Activated T-helper 2 cell treated with anti-CD3 and anti-CD28 coated beads, Interferon-gamma antibody, Interleukin-2, Interleukin-4, amounts not matched to agents 10 μg/mL and 5 μg/mL and 100 μg/mL, durations not matched to agents 14 hours and 24 hours and 36 hours (primary cell): ENCODE measurements at places on chromosomes 12 and 14.
A peak's percentile ranks its signal among the peaks of the same experiment; 100 is the strongest.

DNA sequence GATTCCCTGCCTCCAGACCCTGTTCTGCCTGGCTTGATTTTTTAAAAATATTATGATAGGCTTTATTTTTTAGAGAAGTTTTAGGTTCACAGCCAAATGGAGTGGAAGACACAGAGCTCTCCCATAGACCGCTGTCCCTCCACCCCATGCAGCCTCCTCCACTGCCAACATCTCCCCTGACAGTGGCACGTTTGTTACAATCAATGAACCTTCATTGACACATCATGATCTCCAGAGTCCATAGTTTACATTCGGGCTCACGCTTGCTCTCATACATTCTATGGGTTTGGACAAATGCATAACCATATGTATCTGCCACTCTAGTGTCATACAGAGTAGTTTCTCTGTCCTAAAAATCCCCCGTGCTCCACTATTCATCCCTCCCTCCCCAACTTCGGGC is 15.9 kb upstream of the PPP1R13B start:
- no peaks in the 10 kb centered on the region for H3K4me1 ChIP-seq
- no peak overlapping the region for H3K27ac ChIP-seq
- no peak for DNase-seq
- no peaks in the 10 kb centered on the region for H3K36me3 ChIP-seq

DNA sequence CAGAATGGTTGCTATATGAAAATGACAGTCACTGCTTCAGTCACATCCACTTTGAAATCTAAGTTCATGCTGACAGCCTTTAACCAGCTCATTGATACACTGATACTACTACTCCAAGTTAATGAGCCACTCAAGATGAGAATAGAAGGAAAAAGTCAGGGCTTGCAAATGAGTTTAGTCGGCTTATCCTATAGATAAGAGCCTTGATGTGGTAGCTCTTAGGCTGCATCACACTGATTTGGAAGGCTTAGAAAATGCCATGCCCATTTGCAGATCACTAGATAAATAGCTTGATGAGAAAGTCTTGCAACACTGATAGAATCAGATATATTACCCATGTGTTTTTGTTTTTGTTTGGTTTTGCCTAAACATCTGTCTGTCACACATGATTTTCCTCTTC is 251.4 kb upstream of the ATXN7L3B start:
- no peak for DNase-seq
- no peaks in the 10 kb centered on the region for H3K4me1 ChIP-seq
- H3K27me3 ChIP-seq: no peaks in the 10 kb centered on the region
- no peak overlapping the region for H3K4me3 ChIP-seq
- H3K36me3 ChIP-seq: no peaks in the 10 kb centered on the region
- H3K27ac ChIP-seq: no peak overlapping the region

GRCh38 chr14:69107407-69108003 is 45.4 kb downstream of the DCAF5 start:
- no peak overlapping the region for H3K27ac ChIP-seq
- H3K4me3 ChIP-seq: no peak overlapping the region
- peaks cover under 1% of the 10 kb centered on the region for H3K4me1 ChIP-seq
- no peaks in the 10 kb centered on the region for H3K27me3 ChIP-seq
- peaks cover 28% of the 10 kb centered on the region for H3K36me3 ChIP-seq

DNA sequence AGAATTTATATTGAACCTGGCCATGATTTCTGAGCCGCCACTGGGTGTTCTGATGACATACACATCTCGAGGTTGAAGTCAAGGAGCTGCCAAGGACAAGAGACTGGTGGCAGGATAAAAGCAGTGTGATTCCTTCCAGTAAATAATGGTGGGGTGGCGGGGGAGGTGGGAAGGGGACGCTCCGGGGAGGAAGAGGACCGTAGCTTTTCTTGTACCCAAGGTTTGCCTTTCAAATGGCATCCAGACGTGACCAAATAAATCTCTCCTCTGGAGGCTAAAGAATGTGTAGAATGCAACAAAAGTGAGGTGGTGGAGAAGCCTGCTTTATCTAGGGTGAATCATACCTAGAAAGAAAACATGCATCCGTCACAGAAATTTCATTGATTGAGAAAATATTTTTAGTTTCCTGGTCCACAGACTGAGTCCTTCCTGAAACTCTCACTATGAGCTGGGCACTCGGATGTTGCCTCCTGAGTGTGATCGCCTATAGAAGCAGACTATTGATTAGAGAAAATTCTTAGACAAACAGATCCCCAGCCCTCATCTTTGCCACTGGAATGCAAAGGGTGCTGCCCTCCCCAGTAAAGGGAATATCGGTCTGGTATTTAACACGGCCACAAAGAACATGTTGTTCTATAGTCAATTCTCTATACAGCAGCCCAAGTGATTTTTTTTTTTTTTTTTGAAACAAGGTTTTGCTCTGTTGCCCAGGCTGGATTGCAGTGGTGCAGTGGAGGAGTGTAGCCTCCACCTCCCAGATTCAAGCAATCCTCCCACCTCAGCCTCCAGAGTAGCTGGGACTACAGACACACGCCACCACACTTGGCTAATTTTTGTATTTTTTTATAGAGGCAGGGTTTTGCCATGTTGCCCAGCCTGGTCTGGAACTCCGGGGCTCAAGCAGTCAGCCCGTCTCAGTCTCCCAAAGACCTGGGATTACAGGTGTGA is 112.1 kb downstream of the DPF3 start:
- no peaks in the 10 kb centered on the region for H3K36me3 ChIP-seq
- peaks cover 3% of the 10 kb centered on the region for H3K4me1 ChIP-seq
- H3K27ac ChIP-seq: no peak overlapping the region
- DNase-seq: no peak
- H3K27me3 ChIP-seq: no peaks in the 10 kb centered on the region

- H3K4me1 ChIP-seq: peaks cover 25% of the 10 kb centered on the region
- H3K36me3 ChIP-seq: peaks cover 2% of the 10 kb centered on the region
- peaks cover 3% of the 10 kb centered on the region for H3K27me3 ChIP-seq
Observed at GRCh38 chr12:575129-575502, 88.1 kb downstream of the NINJ2 start.

- DNase-seq: peak; percentile 61
- no peaks in the 10 kb centered on the region for H3K36me3 ChIP-seq
- peaks cover 27% of the 10 kb centered on the region for H3K27me3 ChIP-seq
- H3K4me1 ChIP-seq: peaks cover 13% of the 10 kb centered on the region
- H3K27ac ChIP-seq: no peak overlapping the region
Observed at GRCh38 chr12:49777800-49778748, 36.7 kb downstream of the TMBIM6 start.

GRCh38 chr12:7486512-7486911 is 17.1 kb downstream of the CD163 start:
- H3K4me3 ChIP-seq: no peak overlapping the region
- peaks cover 4% of the 10 kb centered on the region for H3K27me3 ChIP-seq
- DNase-seq: no peak

DNA sequence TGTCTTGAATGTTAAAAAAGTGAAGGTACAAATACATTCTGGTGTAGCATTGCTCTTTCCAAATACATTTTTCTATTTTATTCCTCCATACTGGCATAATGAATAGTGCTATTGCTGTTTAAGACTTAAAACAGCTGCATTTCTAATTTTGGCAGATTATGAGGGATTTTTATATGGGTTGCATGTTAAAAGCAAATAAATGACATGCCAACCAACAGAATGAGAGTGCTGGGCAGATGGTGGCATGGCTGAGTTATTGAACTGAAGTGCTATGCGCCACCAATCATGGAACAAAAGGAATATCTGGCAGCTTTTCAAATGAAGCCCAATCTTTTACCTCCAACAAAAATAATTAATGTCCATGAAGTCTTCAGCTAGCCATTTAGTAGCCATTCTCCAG is 215.0 kb downstream of the PRKD1 start:
- no peaks in the 10 kb centered on the region for H3K36me3 ChIP-seq
- H3K27me3 ChIP-seq: no peaks in the 10 kb centered on the region
- H3K4me3 ChIP-seq: no peak overlapping the region
- H3K4me1 ChIP-seq: no peaks in the 10 kb centered on the region
- DNase-seq: no peak
- no peak overlapping the region for H3K27ac ChIP-seq

- H3K27me3 ChIP-seq: no peaks in the 10 kb centered on the region
- no peaks in the 10 kb centered on the region for H3K36me3 ChIP-seq
- DNase-seq: no peak
- H3K4me1 ChIP-seq: peaks cover 29% of the 10 kb centered on the region
- no peak overlapping the region for H3K27ac ChIP-seq
Observed at GRCh38 chr14:31418440-31418839, 1.9 kb downstream of the HEATR5A start.

GRCh38 chr12:54340846-54341245 is 15.9 kb downstream of the COPZ1 start:
- no peak overlapping the region for H3K27ac ChIP-seq
- no peaks in the 10 kb centered on the region for H3K27me3 ChIP-seq
- no peak overlapping the region for H3K4me3 ChIP-seq

GRCh38 chr14:67536087-67536486 is 3.0 kb downstream of the PLEKHH1 start:
- no peak overlapping the region for H3K27ac ChIP-seq
- H3K27me3 ChIP-seq: peaks cover 60% of the 10 kb centered on the region
- no peak for DNase-seq
- H3K36me3 ChIP-seq: no peaks in the 10 kb centered on the region
- peaks cover 5% of the 10 kb centered on the region for H3K4me1 ChIP-seq

DNA sequence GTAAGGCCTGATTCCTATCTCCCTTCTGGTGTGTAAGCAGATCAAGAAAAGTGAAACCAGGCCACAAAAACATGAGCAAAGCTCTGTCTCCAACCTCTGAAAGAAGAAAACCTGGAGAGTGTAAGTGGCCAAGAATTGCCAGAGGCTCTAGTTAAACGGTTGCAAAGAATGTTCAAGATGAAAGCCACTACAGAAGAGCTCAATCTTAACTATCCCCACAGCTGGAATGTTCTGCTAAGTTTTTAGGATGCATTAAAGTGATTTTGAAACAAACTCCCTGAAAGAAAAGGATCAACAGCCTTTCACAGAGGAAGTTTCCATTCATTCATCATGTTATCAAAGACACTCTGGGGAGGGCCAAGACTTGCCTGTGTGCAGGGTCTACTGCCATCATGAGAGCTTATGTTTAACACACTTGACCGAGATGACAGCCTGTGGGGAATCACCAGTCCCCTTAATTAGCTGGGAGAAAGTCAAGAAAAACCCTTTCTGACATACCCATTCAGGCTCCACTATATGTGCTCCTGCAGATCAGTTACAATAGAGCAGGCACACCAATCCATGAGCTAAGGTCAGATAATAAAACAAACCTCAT is 128.0 kb upstream of the OVCH1 start:
- no peaks in the 10 kb centered on the region for H3K27me3 ChIP-seq
- no peak overlapping the region for H3K27ac ChIP-seq
- no peaks in the 10 kb centered on the region for H3K36me3 ChIP-seq
- peaks cover 1% of the 10 kb centered on the region for H3K4me1 ChIP-seq

- DNase-seq: no peak
- H3K36me3 ChIP-seq: no peaks in the 10 kb centered on the region
- peaks cover 4% of the 10 kb centered on the region for H3K27me3 ChIP-seq
- no peak overlapping the region for H3K4me3 ChIP-seq
- no peak overlapping the region for H3K27ac ChIP-seq
Observed at GRCh38 chr12:110965574-110965973, 45.2 kb upstream of the MYL2 start.

DNA sequence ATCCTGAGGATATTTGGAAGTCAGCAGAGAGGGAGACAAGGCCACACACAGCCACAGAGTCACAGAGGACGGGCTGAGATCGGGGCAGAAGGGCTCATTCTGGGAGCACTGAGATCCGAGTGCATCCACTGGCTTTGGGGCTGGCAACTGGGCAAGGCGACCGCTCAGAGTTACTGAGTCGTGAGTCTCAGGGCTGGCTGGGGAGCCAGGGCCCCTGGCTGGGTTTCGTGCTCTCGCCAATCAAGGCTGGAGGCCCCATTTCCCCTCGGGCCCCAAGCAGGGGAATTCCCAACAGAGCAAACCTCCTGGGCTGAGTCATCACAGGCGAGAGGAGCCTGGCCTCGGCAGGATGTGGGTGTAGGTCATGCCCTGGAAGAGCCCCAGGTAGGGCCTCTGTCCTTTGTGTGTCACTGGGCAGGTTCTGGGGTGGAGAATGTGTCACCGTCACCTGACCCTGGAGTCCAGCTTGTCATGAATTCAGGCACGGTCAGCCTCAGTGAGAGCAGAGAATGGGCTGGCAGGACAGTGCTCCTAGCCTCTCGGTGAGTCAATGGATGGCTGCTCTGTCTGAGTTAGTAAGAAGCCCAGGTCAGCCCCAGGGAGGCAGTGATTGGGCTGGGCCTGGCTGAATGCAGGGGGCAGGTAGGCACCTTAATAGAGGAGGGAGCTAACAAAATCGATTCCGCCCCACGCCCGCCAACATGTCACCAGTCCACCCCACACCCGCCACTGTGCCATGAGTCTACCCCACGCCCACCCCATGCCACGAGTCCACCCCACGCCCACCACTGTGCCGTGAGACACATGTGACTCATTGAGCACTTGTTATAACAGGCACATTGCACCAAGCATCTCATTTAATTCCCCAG is 16.9 kb downstream of the ASB2 start:
- peaks cover 91% of the 10 kb centered on the region for H3K4me1 ChIP-seq
- no peaks in the 10 kb centered on the region for H3K27me3 ChIP-seq
- peaks cover 57% of the 10 kb centered on the region for H3K36me3 ChIP-seq
- peak; percentile 93 for DNase-seq

- peaks cover 43% of the 10 kb centered on the region for H3K4me1 ChIP-seq
- H3K4me3 ChIP-seq: peak within 1 kb of the TSS; percentile 92
- peak within 1 kb of the TSS; percentile 89 for H3K27ac ChIP-seq
- H3K27me3 ChIP-seq: no peaks in the 10 kb centered on the region
- DNase-seq: peak; percentile 89
Observed at GRCh38 chr12:49060237-49061156, at the start of gene KMT2D. Gene KMT2D (minus strand): TSS chr12:49060794. CDS start chr12:49055324, 5,470 bp downstream.

DNA sequence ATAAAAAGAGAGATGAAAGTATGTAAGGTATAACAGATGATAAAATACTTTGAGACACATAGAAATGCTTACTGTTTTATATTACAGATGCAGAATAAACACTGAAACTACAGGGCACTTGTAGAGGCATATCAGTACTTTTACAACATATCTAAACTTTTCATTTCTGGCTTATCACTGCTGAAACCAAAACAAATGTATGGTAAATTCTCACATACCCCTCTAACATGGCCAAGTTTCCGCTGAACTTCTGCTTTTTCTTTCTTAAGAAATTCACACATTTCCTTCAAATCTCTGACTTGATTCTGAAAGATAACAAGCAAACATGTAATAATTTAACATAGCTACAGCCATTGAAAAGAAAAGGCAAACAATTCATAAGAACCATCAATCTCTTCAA is 33.3 kb upstream of the C12orf50 start:
- no peak overlapping the region for H3K4me3 ChIP-seq
- H3K4me1 ChIP-seq: peaks cover 19% of the 10 kb centered on the region
- H3K36me3 ChIP-seq: peaks cover 44% of the 10 kb centered on the region

- H3K4me3 ChIP-seq: peak within 1 kb of the TSS; percentile 94
- H3K36me3 ChIP-seq: peaks cover 51% of the 10 kb centered on the region
- DNase-seq: peak; percentile 94
- peaks cover 39% of the 10 kb centered on the region for H3K4me1 ChIP-seq
Observed at GRCh38 chr12:74537707-74538385, at the start of gene ATXN7L3B. Gene ATXN7L3B (plus strand): TSS chr12:74537835. CDS start chr12:74538113, 278 bp downstream.

- H3K27me3 ChIP-seq: no peaks in the 10 kb centered on the region
- H3K36me3 ChIP-seq: peaks cover 16% of the 10 kb centered on the region
- no peak overlapping the region for H3K4me3 ChIP-seq
- peaks cover 3% of the 10 kb centered on the region for H3K4me1 ChIP-seq
- no peak for DNase-seq
- H3K27ac ChIP-seq: no peak overlapping the region
Observed at GRCh38 chr14:50257732-50258131, 26.4 kb upstream of the SOS2 start.
